Astrocyte (in vitro differentiated cells and primary cell): ENCODE measurements at places on chromosomes 3 and 15. TPM values are rescaled to one million over a fixed set of nuclear protein-coding genes. Genes with fewer than 3 reads are reported as not detected.
A peak's percentile ranks its signal among the peaks of the same experiment; 100 is the strongest.

DNA sequence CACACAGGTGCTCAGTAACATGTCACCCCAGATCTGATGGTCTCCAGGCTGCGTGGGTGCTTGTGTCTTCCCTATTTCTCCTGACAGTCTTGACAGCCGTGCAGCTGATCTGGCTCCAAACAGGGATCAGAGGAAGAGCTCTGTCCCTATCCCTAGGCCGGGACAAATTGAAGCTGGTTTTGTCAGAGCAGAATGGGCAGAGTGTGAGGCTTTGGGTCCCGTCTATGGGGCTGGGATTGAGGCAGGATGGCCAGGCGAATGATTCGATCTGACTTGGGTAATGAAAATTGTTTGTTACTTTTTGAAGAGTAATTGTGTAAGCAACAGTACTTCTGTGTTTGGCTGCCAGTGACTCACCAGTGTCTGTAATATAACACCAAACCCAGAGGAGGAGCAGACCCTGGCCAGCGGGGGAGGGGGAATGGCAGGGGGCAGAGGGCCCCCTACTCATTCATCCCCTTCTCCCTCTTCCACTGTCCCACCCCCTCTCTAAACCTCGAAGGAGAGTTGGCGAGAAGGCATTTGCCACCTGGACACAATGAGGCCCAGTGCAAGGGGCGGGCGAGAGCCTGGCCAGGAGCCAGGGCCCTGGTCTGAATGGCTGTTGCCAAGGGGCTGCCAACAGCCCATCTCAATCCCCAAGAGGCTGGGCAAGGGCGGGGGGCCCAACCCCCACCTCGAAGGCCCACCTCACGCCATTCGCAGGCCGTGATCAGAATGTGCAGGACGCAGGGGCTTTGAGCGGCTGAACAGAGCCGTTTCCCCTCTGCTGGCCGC, 4.9 kb upstream of the MAGEF1 start:
- DNase-seq = peak; percentile 66

GRCh38 chr3:8094415-8094814, 407.2 kb upstream of the LMCD1 start:
- no peak for DNase-seq

Gene SENP7
- 10.7 and 10.8 TPM in 2 replicates for total RNA-seq

GRCh38 chr3:141285570-141285969, 53.9 kb downstream of the PXYLP1 start:
- DNase-seq = no peak

- no peak for DNase-seq
These were observed 292.6 kb upstream of the DPH6 start for GRCh38 chr15:35838424-35839111.

DNA sequence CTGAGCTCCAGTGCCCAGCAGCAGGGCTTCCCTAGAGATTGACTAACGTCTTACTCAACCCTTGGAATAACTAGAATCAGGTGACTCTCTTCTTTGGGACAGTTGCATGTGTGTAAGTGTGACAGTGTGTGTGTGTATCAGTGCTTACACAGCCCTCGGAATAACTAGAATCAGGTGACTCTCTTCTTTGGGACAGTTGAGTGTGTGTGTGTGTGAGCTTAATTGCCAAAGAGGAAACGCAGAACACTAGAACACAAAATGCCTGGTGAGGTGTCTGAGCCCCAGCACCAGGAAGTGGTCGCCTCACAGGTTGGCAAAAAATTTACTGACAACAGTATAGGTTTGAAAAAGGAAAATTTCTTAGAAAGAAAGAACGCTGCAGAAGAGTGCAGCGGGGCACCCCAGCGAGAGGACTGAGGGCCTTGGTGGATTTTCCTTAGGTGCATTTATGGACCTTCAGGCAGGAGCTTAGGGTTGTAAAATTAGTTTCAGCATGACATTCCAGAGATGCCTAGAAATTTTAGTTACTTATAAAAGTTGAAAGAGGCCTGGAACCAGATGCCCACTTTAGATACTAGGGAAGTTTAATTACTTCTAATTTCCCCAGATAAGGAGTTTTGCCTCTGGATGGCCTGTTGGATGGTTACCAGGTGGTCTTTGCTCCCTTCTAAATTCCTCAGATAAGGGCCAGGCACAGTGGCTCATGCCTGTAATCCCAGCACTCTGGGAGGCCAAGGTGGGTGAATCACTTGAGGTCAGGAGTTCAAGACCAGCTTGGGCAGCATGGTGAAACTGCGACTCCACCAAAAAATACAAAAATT, 3.7 kb upstream of the WDR82 start:
- no peak for DNase-seq

Gene C3orf49
- total RNA-seq = not detected in 2 replicates

GRCh38 chr3:188220988-188221818, 67.2 kb downstream of the LPP start:
- peak; percentile 50 for DNase-seq

DNA sequence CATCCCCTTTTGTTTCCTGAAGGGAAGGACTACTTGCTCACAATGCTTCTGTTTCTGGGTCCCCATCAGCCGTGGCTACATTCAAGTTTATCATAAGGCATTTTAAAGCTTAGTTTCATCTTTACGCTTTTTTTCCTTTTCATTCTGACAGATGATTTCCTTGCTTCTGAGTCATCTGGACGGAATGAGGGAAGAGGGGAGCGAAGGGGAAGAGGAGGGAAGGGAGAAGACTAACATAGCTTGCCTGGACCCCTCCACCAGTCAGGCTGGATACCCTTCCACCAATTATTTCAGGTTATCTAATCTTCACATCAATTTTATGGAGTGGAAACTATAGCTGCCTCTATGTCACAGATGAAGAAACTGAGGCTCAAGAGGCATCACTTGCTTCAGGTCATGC, 27.6 kb downstream of the FAM3D start:
- peak; percentile 38 for DNase-seq

Gene CHDH
- total RNA-seq = 0.22 and 0.48 TPM in 2 replicates

DNA sequence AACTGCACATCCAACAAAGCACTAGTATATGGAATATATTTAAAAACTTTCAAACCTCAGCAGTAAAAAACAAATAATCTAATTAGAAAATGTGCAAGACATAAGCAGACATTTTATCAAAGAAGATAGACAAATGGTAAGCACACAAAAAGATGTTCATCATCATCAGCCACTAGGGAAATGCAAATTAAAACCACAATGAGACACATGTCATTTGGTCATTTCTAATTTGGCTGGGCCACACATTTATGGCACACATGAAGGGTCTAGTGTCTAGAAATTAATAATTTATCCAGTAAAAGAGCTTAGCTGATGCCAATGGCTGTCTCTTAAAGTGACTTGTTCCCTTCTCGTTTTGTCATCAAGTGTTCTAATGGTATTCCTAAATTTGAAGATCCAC, 45.8 kb downstream of the ARHGAP31 start:
- no peak for DNase-seq

DNA sequence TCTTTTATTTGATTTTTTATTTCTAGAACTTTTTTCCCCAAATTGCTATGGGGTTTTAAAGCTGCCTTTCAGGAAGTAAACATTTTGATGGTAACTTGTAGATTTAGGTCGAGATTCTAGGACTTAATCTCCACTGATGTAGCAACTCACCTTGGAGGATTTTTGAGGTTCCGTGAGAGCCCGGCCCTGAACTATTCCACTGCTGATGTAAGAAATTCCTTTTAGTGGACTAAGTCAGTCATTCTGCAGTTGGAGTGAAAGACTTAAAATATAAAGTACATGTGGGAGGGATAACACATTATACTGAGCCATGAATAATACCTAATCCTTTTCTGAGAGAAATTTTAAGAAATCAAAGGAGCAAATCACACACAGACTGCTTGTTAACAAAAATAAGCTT, 12.6 kb upstream of the LRRC34 start:
- DNase-seq = no peak

Gene SCAANT1
- total RNA-seq = not detected in 2 replicates

DNA sequence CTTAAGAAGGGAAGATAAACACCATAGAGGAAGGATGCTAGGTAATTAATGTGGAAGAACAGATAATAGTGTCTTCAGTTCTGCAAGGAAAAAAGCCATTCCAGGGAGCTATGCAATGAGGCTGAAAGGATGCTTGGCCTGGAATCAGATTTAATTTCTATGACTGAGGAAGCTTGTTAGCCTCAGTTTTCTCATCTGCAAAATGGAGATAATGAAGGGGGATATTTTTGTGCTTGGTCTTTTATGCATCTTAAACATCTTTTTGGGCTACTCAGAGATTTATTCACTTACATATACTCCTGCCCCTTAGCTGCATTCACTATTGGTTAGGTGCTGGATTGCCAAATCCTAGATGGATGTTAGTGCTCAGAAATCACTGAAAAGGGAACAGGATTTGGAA, 16.7 kb downstream of the DNAJB11 start:
- no peak for DNase-seq

GRCh38 chr3:190849607-190850006, 12.9 kb downstream of the GMNC start:
- DNase-seq = no peak

Gene CDHR4
- total RNA-seq = not detected in 2 replicates

Gene NR2C2
- 36.3 and 38.7 TPM in 2 replicates for total RNA-seq

DNA sequence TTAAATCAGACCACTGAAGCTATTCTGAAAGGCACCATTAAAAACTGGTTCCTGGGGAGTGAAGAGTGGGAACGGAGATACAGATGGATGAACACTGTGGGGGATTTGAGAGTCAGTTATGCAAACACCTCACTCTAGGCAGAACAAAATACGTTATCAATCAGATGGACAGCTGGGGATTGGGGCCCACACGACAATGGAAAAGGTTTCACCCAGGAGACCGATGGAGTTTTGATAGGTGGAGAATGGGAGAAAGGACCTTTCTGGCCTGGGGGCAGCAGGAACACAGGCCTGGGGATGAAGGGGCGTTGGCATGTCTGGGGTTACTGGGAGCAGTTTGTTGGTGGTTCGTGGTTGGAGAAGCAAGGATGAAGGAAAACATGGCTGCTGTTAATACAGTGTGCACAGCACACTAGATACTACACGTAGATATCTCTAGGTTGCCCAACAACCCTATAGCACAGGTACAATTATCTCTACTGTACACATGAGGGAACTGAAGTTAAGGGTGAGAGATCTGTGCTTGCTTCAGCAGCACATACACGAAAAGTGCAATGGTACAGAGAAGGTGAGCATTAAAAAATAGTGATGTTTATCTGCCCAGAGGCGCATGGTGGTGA, 16.5 kb downstream of the ST6GAL1 start:
- DNase-seq = no peak

- DNase-seq = no peak
These were observed 241.3 kb upstream of the SETMAR start for GRCh38 chr3:4061783-4062360.

Gene FAM219B
- 86.4 and 97.1 TPM in 2 replicates for total RNA-seq

Gene UROC1
- not detected in 2 replicates for total RNA-seq

Gene ACAN
- 0.34 and 0.36 TPM in 2 replicates for total RNA-seq

DNA sequence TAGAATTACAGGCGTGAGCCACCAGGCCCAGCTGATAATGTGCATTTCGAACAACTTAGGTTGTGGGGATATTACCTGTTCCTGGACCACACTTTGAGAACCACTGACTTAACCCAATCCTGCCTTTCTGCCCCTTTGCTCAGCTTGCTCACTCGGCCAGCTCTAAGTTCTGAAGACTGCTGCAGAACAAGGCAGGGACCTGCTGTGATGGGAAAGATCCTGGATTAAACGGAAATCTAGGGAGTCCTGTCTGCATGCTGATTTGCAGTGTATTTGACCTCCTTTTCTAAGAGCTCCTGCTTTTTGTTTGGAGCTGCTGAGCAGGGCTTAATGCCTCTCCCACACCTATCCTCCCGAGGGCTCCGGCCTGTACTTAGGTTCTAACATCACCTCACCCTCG, 2.9 kb downstream of the LTK start:
- no peak for DNase-seq

- no peak for DNase-seq
These were observed 18.0 kb downstream of the PDIA5 start for GRCh38 chr3:123084738-123085237.

Gene OR5K2
- total RNA-seq = not detected in 2 replicates

- DNase-seq = peak; percentile 37
These were observed 13.8 kb downstream of the XIRP1 start for GRCh38 chr3:39178553-39178952.

DNA sequence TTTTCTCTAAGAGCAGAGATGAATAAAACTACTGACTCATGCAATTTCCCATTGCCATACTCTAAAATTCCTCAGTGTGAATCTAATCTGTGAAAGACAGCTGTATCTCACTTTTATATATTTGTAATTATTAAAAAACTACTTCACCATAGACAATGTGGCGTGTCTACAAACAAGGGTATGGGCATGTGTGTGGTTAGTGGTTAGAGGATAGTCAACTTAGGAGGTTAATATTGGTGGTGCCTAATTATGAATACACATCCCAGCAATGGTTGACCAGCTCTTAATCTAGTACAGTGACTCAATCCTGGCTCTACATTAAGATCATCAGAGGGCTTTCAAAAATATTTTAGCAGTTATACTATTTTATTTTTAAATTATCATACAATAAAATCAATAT, 94.5 kb downstream of the GOLIM4 start:
- DNase-seq = no peak

DNA sequence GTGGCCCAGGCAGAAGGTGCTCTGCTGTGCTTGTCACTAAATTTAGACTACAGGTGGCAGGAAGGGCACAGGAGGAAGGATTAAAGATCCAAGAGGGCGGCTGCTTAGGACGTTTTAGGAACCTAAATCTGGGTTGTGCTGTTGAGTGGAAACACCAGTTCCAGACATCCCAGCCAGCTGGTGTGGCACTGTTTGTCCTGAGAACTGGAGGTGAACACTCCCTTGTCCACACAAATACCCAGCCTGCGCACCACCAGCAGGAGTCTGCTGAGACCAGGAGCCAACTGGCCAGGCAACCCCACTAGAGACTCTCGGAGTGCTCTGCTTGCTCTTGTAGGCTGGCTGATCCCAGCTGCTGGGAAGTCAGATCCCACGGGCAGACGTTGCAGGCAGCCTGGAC, 30.3 kb upstream of the UACA start:
- no peak for DNase-seq

- peak; percentile 97 for DNase-seq
These were observed 86.9 kb downstream of the DCLK3 start for GRCh38 chr3:36677331-36678007.

DNA sequence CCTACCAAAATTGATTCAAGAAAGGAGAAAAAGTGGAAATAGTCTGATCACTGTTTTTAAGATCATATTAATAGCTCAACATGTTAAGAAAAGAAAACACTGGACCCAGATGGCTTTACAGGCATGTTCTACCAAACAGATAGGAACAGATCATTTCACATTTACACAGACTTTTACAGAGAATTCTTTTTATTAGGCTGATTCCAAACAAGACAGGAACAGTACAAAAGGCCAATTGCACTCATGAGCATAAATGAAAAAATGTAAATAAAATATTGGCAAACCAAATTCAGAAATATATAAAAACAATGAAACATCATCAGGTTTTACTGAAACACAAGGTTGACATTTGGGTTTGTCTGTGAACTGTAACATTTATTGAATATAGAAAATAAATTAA, 106.5 kb downstream of the WNT5A start:
- no peak for DNase-seq

GRCh38 chr15:47586653-47587224, 130.6 kb upstream of the SEMA6D start:
- DNase-seq = no peak

DNA sequence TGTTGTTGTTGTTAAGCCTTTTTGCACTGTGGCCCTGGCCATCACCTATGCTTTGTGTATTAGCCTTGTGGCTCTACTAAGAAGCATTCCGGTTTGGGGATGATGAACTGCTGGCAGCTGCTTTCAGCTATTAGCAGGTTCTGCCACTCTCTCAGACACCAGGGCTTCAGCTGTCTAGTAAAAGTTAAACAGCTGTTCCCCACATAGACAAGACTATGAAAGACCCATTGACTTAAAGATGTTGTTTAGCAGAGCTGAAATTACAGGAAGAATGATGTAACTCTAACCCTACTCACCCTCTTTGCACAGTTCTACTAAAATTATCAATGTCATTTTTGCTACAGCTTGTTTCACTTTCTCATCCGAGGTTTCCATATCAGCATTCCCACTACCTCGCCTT, 131.2 kb upstream of the CGNL1 start:
- DNase-seq = no peak
